ENCODE measurements at places on chromosomes 7 and 10.
A peak's percentile ranks its signal among the peaks of the same experiment; 100 is the strongest.

- peak; percentile 74 for DNase-seq
Observed at GRCh38 chr7:113809581-113809980, 109.2 kb downstream of the PPP1R3A start.

- DNase-seq: no peak
Observed at GRCh38 chr10:11879387-11880094, 56.4 kb downstream of the PROSER2 start.

DNA sequence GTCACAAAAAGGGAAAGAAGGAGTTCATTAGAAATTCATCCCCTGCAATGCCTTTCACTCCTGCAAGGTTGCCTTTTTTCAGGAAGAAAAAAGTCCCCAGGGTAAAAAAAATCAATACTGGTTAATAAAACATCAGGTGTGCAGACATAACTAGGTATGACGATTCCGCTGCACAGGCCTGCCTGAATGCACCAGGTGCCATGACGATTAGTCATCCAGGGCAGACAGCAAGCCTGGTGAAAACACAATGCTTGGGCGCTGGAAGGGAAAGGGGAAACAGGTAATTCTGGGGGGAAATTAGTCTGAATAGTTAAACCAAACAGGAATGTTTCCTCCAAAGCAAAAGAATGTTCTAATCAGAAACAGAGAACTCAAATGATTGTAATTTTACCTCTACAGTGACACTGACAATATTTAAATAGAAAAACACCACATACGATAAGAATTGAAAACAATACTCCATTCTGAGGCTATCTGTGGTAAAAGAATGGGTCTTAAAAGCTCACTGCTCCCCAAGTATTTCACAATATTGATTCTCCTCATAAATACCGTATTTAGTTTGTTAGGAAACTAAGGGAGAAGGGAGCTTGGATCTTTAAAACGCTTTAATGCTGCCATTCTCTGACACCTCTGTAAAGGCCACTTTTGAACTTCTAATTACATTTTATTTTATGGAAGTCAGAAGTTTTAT, 45.2 kb downstream of the VPS41 start:
- DNase-seq: no peak

DNA sequence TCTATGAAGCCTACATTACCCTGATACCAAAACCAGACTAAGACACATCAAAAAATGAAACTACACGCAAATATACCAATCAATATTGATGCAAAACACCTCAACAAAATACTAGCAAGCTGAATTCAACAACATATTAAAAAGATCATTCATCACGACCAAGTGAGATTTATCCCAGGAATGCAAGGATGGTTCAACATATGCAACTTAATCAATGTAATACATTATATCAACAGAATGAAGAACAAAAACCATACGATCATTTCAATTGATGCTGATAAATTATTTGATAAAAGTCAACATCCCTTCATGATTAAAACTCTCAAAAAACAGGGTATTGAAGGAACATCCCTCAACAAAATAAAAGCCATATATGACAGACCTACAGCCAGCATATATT, 5.7 kb downstream of the CLEC5A start:
- no peak for DNase-seq

DNA sequence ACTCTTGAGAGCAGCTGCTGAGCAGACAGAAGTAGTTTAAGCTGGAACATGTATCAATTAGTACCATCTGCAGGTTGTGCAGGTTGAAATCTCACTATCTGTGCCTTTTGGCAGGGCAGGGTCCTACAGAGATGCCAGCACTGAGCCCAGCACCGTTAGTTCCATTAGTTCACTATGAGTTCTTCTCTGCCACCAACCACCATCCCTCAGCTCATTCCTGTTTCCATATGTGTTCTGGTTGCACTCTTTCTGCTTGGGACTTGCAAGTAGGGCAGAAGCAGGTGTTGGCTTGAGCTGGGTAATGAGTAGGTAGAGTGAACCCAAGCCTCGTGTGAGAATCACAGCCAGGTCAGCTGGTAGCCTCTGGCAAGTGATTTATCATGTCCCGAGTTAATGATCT, 2.8 kb downstream of the SMO start:
- no peak for DNase-seq

DNA sequence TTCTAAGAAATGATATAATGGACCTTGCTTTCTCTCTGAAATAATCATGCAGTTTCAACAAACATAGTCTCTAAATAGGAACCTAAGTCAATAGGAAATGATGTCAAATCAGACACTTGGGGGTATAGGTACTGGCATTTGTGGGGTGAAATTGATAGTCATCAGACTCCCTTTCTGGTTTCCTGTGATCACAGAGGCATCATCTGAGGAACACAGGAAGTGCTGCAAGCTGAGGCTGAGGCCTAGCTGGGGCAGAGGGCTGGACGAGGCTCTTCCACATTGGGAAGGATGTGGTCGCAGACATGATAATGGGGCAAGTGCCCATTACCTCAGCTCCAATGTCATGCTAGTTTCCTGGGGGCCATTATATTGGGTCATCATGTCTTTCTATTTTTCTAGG, 33.5 kb upstream of the TARP start:
- no peak for DNase-seq

DNA sequence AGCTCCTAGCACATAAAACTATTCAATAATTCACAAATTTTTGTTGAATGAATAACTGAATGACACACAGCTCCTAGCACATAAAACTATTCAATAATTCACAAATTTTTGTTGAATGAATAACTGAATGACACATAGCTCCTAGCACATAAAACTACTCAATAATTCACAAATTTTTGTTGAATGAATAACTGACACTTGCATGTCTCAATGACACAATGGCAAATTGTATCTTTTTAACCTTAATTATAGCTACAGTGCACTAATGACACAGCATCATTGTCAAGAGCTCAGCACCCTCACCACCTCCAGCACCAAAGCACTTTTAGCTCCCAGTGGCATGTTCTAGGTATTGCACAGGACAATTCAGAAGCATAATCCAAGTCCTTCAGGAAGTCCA, 131.6 kb downstream of the PDE1C start:
- DNase-seq: peak; percentile 43

- DNase-seq: peak; percentile 72
Observed at GRCh38 chr10:62380016-62380415, 5.8 kb downstream of the ZNF365 start.

DNA sequence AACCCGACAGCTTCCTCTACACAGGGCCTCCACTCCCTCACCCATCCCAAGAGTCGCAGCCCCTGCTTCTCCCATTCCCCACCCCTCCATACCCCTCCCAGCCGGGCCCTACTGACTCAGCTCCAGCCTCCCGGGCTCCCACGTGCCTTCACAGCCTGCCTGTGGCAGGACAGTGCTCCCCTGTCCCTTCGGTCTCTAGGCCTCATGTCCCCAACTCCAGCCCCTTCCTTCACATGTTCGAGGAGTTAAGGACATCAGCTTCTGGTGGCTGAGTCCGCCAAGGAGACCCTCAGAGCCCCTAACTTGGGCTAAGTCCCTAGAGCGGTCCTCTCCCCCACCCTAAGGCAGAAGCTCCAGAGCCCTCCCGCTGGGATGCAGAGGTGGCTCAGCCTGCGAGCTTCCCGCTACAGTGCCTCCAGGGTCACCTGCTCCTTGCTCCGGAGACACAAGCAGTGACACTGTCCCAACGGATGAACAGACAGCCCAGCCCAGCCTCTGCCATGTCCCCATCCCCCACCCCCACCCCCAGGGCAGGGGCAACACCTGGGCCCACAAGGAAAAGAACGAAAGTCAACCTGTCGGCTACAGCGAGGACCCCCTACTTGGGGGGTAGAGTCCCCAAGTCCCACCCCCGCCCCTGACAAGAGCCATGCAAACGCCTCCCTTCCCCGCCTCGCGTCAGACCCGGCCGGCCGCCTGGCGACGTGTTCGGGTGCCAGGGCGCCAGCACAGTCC, 716 bp downstream of the SMARCD3 start:
- DNase-seq: peak; percentile 30

DNA sequence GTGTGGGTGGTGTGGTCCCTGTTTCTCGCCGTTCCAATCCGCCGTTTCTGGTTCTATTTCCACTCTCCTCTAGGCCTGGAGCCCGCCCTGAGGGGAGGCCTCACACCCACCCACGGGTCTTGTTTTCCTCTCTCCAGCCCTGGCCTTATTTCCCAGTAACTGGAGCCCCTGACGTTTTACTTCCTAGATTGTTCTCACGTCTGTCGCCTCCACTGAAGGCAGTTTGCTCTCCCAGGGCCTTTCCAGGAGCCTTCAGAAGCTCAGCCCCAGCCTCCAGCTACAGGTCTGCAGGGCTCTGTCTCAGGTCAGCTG, 30.6 kb downstream of the CFAP46 start:
- DNase-seq: no peak

- no peak for DNase-seq
Observed at GRCh38 chr7:12434012-12434642, 30.5 kb upstream of the VWDE start.

- DNase-seq: no peak
Observed at GRCh38 chr10:103826885-103827284, 28.5 kb downstream of the SH3PXD2A start.

DNA sequence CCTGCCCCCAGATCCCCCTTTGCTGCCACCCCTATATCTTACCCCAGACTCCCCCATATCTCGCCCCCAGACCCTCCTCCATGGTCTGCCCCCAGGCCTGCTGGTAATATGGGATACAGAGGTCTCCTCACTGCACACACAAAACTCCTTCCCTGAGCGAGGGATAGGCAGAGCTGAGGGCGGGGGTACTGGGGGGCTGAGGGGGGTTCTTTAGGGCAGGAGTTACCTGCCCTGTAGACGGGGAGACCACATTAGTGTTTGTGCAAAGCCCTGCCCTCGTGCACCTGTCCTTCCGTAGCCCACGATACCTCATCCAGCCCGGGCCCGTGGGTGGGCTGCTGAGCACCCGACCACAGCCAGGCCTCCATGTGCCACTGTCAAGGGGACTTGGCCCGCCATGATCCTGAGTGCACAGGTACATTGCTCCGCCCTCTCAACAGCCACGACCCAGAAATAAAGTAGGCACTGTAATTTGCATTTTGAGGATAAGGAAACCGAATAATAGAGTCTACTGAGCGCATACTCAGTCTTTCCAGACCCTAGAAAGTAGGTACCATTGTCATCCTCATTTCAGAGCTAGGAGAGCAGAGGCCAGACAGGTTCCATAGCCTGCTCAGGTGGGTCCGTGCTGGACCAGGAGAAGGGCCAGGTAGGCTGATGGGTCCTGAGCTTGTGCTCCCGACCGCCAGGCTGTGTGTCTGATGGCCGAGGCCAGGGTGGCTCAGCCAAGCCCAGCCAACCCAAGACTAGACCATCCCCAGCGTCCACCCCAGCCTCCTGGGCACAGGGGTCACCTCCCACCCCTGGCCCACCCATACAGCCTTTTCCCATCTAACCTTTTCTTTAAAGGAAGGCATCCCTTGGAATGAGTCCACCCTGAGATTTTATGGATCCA, 115.2 kb downstream of the LHPP start:
- no peak for DNase-seq

DNA sequence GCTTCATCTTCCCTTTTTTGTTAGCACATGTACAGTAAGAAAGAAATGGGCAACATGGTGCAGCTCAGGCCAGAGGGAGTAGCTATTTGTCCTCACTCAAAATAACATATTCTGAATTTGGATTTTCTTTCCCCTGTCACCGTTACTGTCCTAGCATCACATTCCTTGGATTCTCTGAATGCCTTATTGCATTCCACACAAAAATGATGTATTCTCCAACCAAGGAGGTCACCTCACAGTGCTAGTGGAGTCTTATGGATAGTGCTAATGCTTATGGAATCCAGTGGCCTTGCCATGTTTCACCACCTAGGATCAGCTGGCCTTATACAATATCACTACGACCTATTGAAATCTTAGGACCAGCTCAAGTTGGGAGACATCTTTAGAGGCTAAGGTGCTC, 7.2 kb downstream of the PRSS58 start:
- DNase-seq: no peak

GRCh38 chr10:96618653-96619052, 31.8 kb upstream of the TM9SF3 start:
- DNase-seq: peak; percentile 21
